CD4-positive, alpha-beta memory T cell (primary cell): ENCODE measurements at places on chromosomes 7 and 10.

- no peak for DNase-seq
Measured at GRCh38 chr10:97483506-97483905, 14.7 kb downstream of the MMS19 start.

GRCh38 chr10:18229826-18230225 lies 89.6 kb downstream of the CACNB2 start:
- DNase-seq = no peak

DNA sequence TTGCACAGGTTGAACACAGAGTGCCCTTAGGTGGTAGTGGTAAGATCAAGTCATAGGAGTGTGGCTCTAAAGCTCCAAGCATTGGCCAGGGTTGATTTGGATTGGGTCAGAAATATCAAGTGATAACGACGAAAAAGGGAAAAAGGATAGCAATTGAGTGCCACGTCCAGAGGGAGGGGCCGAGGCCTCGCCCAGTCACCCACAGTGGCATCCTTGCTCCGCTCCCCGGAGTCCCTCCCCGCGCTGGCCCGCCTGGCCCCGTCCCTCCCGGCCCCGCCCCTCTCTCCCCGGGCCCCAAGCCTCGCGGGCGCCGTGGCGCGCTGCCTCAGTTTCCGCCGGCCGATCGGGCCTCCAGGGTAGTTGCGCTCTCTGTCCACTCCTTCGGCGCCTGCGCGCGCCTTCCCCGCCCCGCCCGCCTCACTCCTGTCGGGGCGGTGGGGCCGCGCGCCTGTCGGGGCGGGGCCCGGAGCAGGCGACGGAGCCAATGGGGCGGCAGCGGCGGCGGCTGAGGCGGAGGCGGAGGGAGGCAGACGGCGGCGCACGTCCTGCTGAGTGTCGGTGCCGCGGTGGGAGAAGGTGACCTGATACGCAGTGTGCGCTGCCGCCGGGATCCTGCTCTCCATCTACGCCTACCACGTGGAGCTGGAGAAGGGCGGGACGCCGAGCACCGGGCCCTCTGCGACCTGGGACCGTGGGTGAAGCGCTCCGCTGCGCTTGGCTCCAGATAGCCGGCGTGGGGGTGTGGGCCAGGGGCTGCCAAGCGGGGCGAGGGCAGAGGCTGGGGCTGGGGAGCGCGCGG lies 209.1 kb upstream of the ZNF722 start:
- no peak for DNase-seq

DNA sequence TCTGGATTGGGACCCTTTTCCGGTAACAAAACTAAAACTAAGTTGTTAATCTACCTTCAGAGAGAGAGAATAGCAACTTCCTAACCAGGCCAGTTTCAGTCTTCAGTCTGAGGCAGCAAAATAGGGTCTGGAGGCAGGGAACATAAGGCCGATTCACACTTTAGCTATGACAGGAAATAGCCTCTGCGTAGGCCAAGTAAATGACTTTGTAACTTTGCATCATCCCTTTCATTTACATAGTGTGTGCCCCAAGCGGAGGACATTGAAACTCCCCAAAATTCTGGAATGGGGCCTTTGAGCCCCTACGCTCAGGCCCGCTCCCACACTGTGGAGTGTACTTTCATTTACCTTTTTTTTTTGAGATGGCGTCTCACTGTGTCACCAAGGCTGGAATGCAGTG lies 1.7 kb upstream of the UPP1 start:
- peak; percentile 33 for DNase-seq

DNA sequence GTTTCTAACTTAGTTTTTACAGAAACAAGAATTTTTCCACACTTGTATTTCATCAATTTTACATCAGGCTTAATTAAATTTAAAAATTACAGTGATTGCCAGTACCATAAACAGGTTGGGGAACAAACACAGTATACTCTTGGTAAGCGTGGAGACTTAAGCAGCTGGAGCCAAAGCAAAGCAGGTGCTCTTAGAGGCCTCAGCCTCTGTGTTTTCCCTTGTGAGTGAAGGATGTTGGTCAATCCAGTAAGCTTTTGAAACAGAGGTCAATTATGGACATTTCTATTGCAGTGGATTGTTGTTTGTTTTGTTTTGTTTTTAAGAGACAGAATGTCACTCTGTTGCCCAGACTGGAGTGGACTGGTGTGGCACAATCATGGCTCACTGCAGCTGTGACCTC lies 100.6 kb upstream of the CELF2 start:
- no peak for DNase-seq
